ENCODE measurements at places on chromosomes 7 and 10.

DNA sequence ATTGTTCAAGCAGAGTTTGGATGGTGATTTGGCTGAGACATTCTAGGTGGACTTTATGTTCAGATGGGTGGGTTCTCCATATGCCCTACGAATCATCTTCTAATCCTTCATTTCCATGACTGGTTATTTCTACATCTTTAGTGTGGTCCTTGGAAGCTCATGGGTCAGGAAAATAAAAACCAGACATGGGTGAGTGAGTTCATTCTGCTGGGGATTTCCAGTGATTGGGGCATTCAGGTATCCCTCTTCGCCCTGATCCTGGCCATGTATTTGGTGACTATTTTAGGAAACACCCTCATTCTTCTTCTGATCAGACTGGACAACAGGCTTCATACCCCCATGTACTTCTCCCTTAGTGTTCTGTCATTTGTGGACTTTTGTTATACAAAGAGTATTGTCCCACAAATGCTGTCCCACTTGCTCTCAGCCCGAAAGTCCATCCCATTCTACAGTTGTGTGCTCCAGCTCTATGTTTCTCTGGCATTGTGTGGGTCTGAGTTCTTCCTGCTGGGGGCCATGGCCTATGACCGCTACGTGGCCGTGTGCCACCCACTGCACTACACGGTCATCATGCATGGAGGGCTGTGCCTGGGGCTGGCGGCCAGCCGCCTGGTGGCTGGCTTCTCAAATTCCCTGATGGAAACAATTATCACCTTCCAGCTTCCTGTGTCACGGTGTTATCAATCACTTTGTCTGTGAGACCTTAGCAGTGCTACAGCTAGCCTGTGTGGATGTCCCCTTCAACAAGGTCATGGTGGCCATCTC lies 19.2 kb upstream of the OR6B1 start:
- peak; percentile 73 for DNase-seq

DNA sequence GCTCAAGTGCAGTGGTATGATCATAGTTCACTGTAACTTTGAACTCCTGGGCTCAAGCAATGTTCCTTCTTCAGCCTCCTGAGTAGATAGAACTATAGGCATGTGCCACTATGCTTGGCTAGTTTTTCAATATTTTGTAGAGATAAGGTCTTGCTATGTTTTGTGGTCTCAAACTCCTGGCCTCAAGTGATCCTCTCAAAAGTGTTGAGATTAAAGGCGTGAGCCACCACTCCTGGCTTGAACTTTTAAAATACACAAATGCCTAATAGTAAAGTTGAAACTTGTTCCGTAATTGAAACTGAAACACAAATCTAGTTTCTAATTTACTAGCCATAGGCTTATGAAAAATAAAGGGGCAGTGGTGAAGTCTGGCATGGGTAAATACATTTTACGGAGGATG lies 65.7 kb downstream of the AP3M1 start:
- DNase-seq = no peak

DNA sequence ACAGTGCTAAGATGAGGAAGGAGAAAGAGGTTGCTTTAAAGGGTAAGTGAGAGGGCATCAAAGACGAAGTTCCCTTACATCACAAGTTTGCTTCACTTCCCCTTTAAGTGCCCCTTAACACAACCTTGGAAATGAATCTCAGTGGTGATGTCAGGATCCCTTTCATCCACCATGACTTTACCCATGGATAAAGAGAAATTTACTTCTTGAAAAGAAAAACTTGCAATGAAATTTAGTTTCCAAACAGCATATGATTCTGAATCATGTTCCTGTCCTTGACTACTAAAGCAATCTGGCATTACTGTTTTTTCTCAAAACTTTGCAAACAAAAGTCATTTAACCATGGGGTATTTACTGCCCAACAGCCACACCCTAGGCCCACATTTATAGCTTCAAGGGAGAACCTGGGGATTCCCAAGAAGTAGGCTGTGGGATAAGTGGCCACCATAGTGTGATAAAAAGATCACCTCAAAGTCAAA lies 135.9 kb downstream of the ITGB8 start:
- no peak for DNase-seq

DNA sequence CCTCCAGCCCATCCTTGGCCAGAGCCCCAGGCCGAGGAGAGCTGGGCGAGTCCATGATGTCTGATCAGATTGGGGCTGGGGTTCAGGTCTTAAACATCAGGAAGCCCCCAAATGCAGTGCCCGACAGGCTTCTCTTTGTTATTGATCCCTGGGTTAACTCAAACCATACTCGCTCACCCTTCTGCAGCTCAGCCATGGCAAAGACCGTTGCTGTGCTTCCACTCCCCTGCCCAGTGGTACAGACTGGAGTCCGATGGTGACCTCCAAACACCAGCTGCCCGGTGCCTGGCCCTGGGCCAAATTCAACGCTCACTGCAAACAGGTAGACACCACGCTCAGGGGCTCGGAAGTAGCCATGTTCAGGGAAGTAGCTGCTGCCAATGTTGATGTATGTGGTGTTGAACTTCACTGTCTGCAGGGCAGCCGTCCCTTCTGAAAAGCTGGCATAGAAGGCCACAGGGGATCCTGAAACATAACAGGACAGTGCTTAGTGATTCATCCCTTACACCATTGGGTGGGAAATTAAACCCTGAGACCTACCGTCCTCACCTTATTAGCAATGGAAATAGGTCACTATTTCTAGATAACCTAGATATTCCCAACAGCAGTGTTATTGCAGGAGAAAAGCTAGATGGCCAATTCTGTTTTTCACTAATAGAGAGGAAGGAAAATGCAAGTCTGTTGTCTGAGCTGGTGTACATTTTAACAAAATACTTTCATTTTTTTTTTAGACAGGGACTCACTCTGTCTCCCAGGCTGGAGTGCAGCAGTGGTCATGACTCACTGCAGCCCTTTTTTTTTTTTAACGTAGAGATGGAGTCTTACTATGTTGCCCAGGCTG lies 20.5 kb downstream of the MMRN2 start:
- no peak for DNase-seq

DNA sequence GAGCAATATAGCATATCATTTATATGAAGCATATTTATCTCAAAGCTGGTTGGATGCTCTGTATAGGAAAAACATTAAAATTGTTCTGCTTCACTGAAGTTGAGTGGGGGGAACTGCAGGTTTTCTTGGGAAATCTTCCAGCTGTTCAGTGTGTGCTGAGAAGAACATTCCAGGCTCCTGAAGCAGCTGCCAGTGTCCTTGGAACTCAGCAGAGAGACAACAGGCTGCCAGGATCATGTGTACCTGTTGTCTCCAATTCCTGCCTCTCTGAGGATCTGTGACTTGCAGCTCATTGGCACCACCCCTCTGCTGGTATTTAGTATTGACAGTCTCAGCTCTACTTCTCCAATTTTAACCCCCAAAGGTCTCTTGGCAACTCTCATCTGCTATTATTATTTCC lies 42.3 kb upstream of the PRKG1 start:
- no peak for DNase-seq

- DNase-seq = peak; percentile 64
Measured at GRCh38 chr10:17122726-17123661, 6.6 kb downstream of the CUBN start.

GRCh38 chr10:101080933-101081931 lies 19.4 kb downstream of the KAZALD1 start:
- DNase-seq = no peak
